ENCODE measurements at places on chromosomes 5 and 9.

DNA sequence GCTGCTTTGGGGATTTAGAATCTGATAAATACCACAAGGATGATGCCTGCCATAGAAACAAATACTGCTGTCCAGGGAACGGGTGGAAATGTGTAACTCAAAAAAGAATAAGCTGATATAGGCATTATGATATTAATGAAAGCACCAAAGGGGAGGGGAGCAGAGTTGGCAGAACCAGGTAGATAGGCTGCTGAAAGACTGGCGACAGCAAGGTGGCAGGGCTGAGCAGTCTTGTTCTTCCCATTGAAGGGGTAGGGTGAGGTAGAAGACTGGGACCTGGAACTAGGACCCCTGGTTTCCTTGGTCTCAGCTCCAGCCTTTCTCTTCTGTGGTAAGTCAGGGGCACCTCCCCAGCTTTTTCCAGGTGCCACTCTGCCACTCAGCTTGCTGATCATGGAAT, 31.4 kb upstream of the TMOD1 start:
- no peak for DNase-seq

DNA sequence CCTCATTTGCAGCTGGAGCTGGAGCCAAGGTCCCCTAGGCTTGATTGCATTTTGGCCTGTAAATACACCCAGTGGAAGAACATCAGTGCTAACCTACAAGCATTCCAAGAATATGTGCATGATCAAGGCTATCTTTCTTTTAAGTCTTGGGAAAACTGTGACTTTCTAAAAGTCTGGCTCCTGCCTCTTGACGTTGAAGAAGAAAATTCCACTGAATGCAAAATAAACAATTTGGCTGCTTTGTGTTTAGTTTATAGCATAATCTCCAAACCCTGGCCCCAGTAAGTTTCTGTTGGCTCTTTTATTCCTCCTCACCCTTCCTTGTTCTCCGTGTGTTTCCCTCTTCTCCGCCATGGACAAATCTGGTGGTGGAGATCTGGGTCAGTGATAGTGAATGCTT, 109.3 kb upstream of the TLE1 start:
- DNase-seq, result no peak

- DNase-seq, result no peak
Measured at GRCh38 chr5:81572201-81572600, 178.3 kb upstream of the ACOT12 start.

- no peak for DNase-seq
Measured at GRCh38 chr5:141484641-141485311, at the start of gene PCDHGC4. Gene PCDHGC4 (plus strand): TSS chr5:141485030. CDS start chr5:141485174, 144 bp downstream.

GRCh38 chr5:151596828-151597539, 5.9 kb upstream of the FAT2 start:
- DNase-seq, result peak; percentile 72

GRCh38 chr9:122442568-122442967, 35.2 kb downstream of the OR1J1 start:
- no peak for DNase-seq

GRCh38 chr5:81303563-81303962, 2.2 kb downstream of the ZCCHC9 start:
- no peak for DNase-seq

- DNase-seq, result no peak
Measured at GRCh38 chr5:32612134-32612888, 27.0 kb downstream of the SUB1 start.
